ENCODE measurements at places on chromosomes 3 and 15. TPM values are rescaled to one million over a fixed set of nuclear protein-coding genes. Genes with fewer than 3 reads are reported as not detected.

DNA sequence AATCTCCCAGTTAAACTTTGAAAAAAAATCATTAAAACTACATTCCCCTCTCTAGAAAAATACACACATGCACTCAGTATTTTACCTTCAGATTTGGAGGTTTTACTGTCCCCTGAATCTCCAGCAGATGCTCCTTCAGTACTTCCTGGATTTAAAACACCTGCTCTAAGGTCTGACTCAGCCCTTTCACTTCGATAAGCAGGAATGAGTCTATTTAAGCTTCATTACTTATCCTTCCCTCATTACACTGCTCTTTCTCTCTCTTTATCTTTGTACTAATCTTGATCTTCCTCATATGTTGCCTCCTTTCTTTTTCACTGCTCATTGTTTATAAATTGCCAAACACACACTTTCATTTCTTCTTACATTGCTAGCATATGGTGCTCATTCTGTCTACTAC, 443.9 kb downstream of the DIPK2A start:
- no peak for DNase-seq

GRCh38 chr15:78000091-78000926, 77.2 kb downstream of the TBC1D2B start:
- peak; percentile 80 for DNase-seq

DNA sequence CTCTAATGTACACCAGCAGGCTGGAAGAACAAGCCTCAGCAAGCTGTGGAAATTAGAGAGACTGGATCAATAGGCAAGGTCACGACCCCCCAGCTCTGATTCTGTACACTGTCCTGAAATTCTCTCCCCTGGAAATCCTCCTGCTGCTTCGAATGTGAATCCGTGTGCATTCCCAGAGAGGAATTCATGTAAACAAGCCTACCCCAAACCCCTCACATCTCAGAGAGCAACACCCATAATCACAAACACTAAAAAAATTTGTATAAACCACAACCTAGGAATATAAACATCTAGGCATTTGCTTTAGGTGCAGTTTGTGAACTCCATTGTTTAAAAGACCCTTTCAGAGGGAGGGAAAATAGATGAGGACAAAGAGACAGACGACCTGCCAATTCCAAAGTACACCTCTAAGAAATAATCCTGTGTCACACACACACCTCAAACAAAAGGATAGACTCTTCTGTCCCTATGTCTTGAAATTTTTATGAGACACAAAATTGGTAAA, 325.2 kb downstream of the WDR72 start:
- DNase-seq: no peak

- DNase-seq: peak; percentile 58
Measured at GRCh38 chr3:50237133-50237651, 1.2 kb downstream of the GNAI2 start.

GRCh38 chr3:126348308-126348920, 8.8 kb downstream of the KLF15 start:
- no peak for DNase-seq

DNA sequence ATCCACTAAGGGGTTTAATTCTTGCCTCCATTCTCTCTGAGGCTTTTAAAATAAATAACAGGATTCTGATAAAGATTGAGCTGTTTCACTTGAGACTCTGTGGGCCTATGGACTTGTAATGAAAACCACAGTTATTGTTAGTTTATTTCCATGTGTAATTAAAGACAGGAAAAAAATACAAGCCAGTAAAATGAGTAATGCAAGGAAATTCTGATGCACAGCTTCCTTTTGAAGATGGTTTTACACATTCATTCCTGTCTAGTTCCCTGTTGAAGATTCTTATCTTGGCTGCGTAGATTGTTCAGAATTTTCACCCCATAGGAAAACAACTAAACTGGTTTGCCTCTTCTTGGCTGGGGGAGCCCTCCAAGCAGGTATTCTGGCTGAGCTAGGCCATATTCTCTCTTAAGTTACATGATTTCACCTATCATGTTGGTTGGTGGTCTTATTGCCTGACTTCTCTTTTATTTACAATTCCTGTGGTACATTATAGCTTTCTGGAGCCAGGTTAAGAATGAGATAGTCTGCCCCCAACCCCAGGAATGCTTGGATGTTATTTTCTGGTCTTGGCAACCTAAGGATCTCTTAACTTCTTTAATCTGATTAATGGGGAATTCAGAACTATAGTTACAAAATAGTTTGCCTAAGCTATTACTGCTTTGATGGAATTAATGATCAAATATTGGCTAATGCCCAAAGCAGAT, 67.6 kb downstream of the MITF start:
- DNase-seq: no peak

DNA sequence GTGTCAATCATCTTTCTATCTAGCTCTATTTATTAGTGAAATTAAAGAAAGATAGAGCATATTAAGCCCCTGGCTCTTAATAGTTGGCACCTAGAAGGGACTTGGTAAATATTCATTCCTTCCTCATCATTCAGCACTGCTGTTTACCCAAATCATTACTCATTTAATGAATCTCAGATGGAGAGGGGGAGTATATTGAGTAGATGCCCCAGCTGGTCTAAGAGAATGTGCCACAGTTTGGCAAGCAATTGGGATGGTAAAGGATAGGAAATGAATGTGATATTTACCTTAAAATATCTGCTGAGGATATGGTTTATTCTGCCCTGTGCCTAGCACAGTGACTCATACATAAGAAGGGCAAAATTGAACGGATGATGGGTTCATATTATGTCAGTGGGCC, 6.0 kb downstream of the IL1RAP start:
- no peak for DNase-seq

DNA sequence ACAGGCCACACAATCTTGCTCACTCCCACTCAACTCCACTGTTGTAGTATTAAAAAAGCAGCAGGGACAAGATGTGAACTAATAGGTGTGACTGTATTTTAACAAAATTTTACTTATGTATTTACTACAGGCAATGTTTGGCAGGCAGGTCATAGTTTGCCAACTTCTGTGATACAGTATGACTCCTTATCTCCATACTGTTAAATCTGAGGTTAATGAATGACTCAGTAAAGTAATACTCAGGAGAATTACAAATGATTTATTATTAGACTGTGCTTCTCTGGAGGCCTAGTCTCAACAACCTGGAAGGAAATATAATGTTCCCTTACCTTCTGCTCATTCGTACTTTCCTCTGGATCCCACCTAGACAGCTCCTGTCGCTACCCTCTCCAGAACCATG, 258.6 kb upstream of the KCNMB2 start:
- no peak for DNase-seq

DNA sequence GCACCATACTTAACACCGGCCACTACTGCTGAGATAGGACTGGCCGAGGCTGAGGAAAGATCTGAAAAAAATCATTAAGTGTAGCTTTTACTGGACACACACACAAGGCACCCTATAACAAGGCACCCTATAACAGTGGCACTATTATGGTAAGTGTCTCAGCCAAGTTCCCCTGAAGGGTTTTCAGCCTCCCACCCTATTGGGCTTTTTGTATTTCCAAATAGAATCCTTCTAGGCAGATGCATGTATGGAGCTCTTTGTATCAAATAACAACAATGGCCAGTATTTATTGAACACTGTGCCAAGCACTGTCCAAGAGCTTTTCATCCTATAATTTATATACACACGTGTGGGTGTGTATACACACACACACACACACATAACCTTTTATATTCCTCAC, 6.7 kb upstream of the DNAJA4 start:
- no peak for DNase-seq

GRCh38 chr3:107979538-107979937, 111.3 kb downstream of the CD47 start:
- no peak for DNase-seq

DNA sequence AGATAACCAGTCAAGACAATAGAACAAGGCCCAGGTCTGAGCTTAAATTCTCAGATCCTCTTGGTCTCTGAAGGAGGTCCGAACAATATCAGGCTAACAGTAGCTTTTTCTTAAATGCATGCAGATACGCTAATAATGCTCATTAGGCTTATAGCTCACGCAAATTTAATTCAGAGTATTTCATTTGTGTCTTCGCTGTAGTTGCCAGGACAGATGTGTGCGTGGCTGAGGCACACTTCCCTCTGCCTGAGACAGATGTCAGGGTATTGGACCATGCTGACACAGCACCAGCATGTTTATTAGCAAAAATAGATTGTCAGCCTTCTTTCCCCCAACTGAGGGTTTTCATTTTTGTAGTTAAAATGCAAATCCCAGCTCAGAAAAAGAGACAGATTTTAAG, 102.9 kb upstream of the BFSP2 start:
- DNase-seq: no peak

DNA sequence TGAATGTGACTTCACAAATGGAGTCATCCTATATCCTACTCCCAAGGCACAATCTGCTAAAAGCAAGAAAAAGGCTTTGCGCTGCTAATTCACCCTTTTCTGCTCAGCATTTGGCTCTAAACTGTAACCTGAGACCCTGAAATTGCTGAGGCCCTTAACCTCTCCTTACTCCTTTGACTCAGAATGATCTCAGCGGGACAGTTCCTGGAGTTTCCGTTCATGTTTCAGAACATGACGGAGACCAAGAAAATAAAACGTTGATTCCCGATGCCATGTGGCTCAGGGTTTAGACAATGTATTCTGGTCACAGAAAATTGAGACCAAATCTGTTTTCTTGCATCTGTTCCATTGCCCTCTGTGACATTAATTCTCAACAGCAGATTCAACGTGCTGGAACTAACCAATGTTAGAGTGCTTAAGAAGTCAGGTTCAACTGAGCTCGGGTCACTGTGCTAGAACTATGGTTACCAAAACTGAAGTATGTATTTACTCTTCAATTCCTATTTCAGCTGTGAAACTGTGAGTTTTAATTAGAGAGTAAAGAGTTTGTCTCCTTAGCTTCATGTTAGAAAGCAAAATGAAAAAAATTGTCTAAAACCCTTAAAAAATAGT, 45.4 kb upstream of the TMC3 start:
- DNase-seq: no peak

MON1A gene
- 9.7 TPM for total RNA-seq

CAMKV gene
- total RNA-seq: not detected

ZNF662 gene
- total RNA-seq: 0.40 TPM

REC114 gene
- not detected for total RNA-seq

PAQR5 gene
- not detected for total RNA-seq

MORC1 gene
- total RNA-seq: not detected

Data from activated CD4-positive, alpha-beta memory T cell treated with anti-CD3 and anti-CD28 coated beads, Interleukin-2, amount 10 ng/mL, durations not matched to agents 7 days and 5 days (primary cell).